ENCODE measurements at places on chromosomes 1 and 21. TPM values are rescaled to one million over a fixed set of nuclear protein-coding genes. Genes with fewer than 3 reads are reported as not detected.

LEFTY2 gene
- under 0.01 TPM for total RNA-seq

SDHB gene
- total RNA-seq, result 96.0 TPM

CTSE gene
- under 0.01 TPM for total RNA-seq

ATP13A2 gene
- 60.2 TPM for total RNA-seq

STXBP3 gene
- 41.8 TPM for total RNA-seq

TAS1R3 gene
- 0.38 TPM for total RNA-seq

PGLYRP4 gene
- total RNA-seq, result not detected

GPR37L1 gene
- total RNA-seq, result not detected

LINGO4 gene
- total RNA-seq, result not detected

DEPDC1 gene
- total RNA-seq, result 24.0 TPM

KCNQ4 gene
- total RNA-seq, result not detected

RNF187 gene
- total RNA-seq, result 46.7 TPM

RBM11 gene
- total RNA-seq, result not detected

LYPD8 gene
- total RNA-seq, result not detected

HSPG2 gene
- 2,795 TPM for total RNA-seq

HTR6 gene
- total RNA-seq, result under 0.01 TPM

F13B gene
- not detected for total RNA-seq

DMBX1 gene
- not detected for total RNA-seq

KCNJ15 gene
- total RNA-seq, result 0.33 TPM

SFN gene
- not detected for total RNA-seq

FMO5 gene
- total RNA-seq, result 0.98 TPM

All from vein endothelial cell (primary cell).